ENCODE measurements at places on chromosomes 2 and 18. TPM values are rescaled to one million over a fixed set of nuclear protein-coding genes. Genes with fewer than 3 reads are reported as not detected.

ATRAID gene
- 144 TPM for polyA plus RNA-seq

RABL2A gene
- polyA plus RNA-seq: 27.8 TPM

LCT gene
- polyA plus RNA-seq: 24.8 TPM

DNA sequence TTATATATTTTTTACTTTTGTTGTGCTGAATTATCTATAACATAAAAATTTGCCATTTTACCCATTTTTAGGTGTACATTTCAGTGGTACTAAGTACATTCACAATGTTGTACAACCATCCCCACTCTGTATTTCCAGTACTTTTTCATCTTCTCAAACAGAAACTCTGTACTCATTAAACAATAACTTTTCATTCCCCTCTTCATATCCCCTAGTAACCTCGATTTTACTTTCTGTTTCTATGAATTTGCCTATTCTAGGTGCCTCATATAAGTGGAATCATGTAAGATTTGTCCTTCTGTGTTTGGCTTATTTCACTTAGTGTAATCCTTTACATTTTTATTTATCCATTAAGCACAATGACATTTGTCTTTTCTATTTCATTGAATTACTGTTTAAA is 51.3 kb downstream of the GTF2A1L start:
- H3K27ac ChIP-seq: no peak overlapping the region
- no peaks in the 10 kb centered on the region for H3K27me3 ChIP-seq
- peaks cover 2% of the 10 kb centered on the region for H3K36me3 ChIP-seq

DNA sequence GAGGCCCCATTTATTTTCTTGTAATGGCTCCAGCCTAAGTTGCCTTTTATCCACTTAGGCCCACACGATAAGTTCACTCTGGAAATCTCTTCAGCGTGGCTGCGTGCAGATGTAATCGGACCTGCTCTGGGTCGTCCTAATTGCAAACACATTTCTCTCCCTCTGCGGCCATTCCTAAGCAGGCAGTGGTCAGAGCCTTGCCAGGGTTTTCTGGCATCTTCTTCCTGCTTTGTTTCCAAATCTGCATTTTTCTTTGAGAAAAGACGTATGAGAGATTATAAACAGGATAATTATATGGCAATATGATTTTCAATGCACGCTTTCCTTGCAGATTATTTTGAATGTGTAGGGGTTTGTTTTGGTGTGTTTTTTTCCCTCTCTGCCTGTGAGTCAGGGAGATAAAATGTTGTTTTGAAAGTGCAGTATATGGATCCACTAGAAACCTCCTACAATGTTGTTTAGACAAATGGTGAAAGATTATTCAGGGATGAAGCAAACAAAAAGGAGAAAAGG is 239.4 kb upstream of the TANK start:
- no peaks in the 10 kb centered on the region for H3K27me3 ChIP-seq
- H3K4me3 ChIP-seq: no peak overlapping the region
- no peak for DNase-seq
- peak overlapping the region; percentile 4 for H3K27ac ChIP-seq

DNA sequence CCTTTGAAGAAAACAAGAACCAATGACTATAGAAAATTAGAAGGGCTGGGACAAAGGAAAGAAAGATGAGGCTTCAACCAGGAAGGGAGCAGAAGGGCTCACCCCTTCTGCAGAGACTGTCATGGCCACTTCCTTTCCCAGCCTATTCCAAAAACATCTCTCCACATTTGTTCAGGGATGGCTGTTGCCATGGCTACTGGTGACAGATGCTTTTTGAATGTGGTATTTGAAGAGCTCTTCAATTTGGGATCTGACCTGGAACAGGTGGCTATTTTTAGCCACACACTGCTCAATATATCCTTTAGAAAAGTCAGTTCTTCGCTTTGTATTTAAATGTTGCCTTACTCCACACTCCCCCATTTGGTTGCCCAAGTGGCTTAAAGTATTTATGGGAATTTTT is 64.1 kb upstream of the LCLAT1 start:
- no peak for DNase-seq
- no peaks in the 10 kb centered on the region for H3K36me3 ChIP-seq
- H3K4me1 ChIP-seq: no peaks in the 10 kb centered on the region
- no peak overlapping the region for H3K4me3 ChIP-seq
- no peak overlapping the region for H3K27ac ChIP-seq

- no peaks in the 10 kb centered on the region for H3K27me3 ChIP-seq
- no peaks in the 10 kb centered on the region for H3K36me3 ChIP-seq
- no peak overlapping the region for H3K4me3 ChIP-seq
- DNase-seq: no peak
Measured at GRCh38 chr2:56077359-56077915, 106.4 kb upstream of the CCDC85A start.
